Epithelial cell of prostate (primary cell): ENCODE measurements at places on chromosomes 13 and 19.

DNA sequence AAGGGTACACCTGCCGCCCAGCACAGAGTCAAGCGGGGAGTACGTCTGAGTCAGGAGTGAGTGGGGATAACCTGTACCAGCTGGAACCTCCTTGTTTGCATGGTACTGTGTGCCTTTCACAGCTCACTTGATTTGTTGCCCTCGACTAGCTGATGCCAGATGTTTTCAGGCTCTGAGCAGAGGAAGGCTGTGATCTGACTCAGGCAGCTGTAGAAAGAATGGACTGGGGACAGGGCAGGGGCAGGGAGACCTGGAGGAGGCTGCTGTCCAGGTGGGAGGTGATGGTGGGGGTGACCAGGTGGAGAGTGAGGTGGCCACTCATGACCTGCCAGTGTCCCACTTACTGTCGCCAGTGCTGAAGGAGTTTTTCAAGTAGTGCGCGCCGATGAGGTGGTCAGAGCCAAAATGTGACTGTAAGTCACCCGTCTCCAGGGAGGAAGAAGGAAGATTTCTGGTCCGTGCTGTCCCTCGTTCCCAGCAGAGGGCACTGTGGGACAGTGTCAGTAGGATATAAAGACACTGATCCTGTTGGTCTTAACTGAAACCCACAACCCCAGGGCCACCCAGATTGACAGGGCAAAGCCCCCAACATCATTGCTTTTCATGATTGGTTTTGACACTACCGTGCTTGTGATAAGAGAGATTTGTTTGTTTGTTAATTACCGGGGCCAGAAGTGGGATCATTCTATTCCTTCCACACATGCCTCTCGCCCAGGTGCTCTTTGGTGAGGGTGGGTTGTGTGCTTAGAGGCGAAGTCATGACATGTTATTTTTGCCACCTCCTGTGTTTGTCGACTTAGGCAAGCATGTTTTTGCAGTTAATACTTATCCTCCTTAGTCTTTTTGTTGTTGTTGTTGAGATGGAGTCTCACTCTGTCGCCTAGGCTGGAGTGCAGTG lies 128.4 kb downstream of the DPF1 start:
- DNase-seq, result peak; percentile 6

DNA sequence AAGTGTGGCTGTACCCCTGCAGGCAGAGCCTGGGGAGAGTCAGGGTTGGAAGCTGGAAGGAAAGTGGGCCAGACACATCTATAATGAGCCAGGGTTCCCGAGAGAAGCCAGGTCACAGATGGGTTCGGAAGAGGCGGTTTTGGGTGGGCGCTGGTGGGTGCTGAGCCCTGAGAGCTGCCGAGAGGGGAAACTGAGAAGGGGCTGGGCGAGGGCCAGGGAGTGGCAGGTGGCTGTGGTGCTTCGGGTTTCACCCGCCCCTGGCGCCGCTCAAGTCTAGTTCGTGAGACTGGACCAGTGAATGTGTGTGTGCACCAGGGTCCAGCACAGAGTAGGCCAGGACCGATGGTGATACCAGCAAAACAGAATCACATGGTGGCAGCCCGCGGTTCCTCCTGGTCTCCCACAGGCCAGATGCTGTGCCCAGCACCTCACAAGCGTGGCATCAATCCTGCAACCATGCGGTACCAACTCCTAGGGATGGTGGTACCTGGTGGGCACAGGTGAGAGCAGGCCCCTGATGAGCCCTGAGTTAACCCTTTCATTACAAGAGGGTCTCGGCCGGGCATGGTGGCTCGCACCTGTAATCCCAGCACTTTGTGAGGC lies 1.8 kb upstream of the LRRC4B start:
- DNase-seq, result no peak

DNA sequence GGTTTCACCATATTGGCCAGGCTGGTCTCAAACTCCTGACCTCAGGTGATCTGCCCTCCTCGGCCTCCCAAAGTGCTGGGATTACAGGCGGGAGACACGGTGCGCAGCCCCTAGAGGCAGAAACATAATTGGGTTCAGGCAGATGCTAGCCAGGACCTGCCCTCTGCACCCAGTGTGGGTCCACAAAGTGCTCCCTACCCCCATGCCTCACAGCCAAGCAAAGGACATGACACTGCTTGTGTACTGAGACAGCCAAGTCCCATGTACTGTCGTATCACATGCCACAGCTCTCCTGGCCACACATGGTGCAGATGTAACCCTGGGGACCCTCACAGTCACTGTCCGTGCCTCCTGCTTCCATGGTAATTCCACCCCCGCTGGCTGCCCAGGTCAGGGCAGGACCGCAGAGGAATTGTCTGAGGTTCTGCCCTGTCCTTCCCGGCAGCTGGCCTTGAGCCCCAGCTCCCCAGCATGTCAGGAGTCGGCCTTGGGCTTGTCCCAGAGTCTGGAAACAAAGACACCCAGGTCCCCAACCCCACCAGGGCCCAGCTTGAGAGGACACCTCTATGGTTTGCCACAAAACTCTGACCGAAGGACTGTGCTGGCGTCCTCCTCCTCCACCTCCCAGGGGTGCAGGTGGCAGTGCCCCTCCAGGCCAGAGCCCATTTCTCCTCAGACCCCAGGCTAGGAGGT lies 7.6 kb downstream of the PRR36 start:
- no peak for DNase-seq

DNA sequence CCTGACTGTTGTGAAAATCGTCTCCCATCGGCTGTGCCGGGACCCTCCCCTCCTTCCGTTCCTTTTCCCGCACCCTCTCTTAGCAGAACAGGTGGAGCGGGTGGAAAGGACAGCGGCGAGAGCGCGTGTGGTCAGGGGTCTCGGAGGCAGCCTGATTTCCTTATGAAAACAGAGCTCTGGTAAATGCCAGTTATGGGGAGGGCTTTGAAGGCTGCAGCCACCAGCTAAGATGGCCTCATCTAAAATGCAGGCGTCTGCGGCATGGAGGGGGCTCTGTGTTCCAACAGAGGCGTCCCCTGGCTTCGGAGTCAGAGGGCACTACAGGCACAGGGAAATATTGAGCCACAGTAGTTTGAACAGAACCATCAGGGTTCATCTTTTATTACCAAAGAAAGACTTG lies 93.8 kb upstream of the SOX1 start:
- DNase-seq, result no peak

GRCh38 chr13:42065414-42065813 lies 17.0 kb downstream of the DGKH start:
- DNase-seq, result no peak

DNA sequence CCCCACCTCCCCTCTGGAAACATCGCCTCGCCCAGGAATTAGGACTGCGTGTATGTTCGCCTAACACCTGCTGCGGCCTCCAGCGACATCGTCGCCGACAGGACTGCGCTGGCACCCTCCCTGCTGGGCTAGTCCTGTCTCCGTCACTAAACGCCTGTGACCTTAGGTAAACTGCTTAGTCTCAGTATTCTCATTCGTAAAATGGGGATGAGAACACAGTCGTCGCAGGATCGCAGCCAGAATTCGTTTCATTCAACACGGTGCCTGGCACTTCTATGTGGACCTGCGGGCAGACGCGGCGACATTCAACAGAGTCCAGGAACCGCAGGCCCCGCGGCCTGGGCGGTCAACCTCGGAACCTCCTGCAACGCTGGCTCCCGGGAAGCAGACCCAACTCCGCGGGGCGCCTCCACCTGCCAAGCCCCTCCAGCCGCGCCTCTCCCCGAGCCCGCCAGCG lies 485 bp downstream of the CRYL1 start:
- DNase-seq, result no peak

DNA sequence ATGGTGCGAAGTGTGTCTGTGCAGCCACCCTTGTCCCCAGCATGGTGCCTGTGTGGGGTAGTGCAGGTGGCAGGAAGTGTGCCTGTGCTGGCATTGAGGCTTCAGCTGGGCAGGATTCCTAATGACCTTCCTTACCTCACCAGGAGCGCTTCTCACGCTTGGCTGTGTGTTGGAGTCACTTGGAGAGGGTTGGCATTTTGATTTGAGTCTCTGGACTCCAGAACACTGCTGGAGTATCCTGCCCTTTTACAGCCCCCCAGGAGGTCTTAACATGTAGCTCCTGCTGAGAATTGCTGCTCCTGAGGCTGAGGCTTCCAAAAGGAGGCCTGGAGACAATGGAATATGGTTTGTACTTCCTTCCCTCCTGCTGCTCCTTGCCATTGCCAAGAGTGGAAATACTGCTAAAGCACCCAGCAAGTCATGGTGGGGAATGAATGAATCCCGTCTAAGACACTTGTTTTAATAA lies 87.1 kb downstream of the ARHGEF7 start:
- no peak for DNase-seq

DNA sequence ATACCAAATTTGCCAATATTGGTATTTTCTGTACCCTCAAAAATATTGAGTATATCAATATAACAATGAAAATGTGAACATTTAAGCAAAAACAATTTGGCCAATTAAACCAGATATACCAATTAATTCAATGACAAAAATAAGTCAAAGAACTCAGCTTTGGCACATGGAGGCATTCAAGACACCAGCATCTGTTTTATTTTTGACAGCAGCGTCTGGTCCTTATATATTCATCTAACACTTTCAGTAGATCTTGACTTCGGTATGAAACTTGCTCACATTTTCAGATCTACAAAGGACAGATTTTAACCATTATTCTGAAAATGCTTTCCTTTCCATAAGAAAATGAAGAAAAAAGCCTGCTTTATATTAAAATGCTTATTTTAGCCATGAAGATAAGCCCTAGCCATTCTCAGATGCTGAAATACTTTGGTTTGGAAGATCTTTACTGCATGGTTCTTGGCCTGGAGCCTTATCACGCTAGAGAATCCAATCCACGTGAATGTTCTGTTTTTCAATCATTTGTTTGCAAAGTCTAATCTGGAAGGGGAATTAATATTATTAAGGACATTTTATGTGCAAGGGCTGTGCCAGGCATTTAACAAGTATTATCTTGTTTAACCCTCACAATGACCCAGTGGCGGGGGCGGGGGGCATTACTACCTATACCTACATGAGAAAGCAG lies 132.2 kb downstream of the DLEU7 start:
- DNase-seq, result no peak

- no peak for DNase-seq
Observed at GRCh38 chr13:88670509-88670908, 999.3 kb downstream of the SLITRK5 start.

GRCh38 chr13:33401238-33401637 lies 115.7 kb upstream of the STARD13 start:
- no peak for DNase-seq
